T-helper 1 cell (primary cell): ENCODE measurements at places on chromosomes 11 and 22.

DNA sequence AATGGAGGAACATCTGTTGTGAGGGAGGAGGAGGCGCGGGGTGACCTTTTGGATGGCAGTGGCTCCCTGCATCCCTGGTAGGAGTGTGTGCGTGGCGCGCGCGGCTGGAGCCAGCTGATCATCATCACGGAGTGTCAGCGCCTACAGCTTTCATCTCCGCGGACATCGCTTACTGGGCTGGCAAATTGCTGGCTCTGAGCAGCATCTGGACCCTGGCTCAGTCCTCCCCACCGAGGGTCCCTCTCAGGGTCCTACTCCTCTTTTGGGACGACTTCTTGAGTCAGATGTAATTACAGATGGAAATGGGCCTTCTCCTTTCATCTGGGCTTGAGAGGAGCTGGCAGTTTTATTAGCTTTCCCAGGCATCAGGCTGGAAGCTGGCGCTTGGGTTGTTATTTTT lies 85.3 kb downstream of the CACNA1I start:
- no peak for DNase-seq

- DNase-seq = no peak
These were observed 75.7 kb upstream of the CCDC90B start for GRCh38 chr11:83361831-83362230.

DNA sequence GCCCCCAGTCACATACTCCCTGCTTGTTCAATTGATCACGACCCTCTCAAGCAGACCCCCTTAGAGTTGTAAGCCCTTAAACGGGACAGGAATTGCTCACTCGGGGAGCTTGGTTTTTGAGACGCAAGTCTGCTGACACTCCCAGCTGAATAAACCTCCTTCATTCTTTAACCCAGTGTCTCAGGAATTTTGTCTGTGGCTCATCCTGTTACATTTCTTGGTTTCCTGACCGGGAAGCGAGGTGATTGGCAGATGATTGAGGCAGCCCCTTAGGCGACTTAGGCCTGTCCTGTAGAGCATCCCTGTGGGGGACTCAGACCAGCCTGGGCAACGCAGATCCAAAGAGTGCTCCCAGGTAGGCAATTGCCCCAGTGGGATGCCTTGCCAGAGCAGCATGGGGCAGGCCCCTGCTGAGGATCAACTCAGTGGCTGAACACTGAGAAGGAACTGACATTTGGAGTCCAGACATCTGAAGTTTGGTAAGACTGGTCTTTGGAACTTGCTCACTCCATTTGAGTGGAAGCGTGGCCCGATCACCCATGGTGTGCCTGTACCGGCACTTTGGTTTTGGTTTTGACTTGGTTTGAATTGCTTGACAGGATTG lies 51.5 kb downstream of the NEU3 start:
- DNase-seq = no peak

DNA sequence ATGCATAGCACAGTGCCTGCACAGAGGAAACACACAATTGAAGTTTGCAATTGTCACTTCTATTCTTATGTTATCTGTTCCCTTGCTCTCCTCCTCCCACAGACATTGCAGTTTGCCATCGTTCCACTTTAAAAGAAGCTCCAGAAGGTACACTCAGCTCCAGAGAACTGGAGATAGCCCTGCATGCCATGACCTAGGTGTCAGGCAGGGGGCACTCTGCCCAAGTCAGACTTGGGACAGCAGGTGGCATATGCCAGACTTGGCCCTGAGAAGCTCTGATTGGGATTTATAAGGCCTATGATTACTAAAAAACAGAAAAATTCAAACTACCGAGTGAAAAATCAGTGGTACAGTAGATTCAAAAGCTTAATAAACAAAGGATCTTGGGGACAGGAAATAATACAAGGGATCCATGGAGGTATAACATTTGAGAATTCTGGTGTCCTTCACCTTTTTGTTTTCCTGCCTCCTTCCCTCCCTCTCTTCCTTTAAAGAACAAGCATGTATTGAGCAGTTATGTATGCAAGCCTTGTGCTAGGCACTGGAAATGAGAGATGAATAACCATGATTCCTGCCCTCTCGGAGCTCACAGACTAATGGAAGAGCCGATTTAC lies 40.0 kb downstream of the TENM4 start:
- DNase-seq = no peak

DNA sequence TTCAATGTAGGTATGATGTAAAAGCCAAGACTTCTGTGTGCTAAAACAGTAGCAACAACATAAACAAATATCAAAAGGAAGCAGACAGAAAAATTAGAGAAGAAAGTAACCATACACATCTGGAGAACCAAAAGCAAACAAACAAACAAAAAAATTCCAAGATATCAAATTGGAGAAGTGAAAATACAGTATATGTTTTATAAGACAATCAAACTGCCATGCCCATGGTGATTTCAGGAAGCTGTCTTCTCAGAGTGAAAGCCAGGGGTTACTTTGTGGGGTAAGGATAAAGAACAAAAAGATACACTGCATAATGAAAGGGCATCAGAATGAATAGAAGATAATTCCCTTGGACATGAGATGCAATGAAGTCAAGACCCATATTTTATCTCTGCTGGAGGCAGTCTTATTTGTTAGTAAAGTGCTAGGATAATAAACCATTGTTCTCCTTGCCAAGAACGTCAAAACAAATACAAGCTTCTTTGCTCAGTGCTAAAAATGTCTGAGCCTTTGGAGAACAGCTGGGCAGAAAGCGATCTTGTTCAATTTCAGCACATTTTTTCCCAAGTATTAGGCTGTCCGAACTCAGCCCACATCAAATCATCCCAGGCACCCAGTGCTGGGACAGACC lies 38.1 kb upstream of the LDLRAD3 start:
- DNase-seq = no peak

DNA sequence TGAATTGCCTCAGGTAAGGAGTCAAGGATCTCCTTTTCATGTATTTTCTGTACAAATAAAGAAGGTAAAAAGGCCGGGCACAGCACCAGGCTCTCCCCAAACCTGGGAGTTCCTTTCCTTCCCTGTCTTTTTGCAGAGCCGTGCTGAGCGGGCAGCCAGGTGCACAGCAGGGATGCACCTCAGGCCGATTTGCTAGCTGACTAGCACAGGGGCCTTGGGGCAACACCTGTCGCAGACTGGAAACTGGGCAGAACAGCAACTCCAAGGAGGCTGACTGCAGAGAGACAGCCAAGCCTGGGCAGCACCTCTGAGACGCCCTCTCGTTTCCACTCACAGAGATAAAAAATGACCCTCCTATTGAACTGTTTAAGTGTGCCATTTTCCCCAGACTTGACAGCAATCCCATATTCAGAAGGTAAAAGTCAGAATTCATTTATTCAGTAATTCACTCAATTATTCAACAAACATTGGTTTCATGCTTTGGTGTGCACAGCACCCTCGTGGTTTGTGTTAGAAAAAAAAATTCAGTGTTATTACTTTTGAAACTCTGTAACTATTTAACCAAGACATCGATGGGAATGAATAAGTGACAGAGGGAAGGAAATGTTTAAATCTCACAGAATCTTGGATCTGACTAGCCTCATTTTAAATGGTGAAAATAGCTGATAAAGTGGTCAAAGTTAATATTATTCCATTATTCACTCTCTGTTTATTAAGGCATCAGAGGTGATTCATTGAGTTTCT lies 120.9 kb downstream of the GALNT18 start:
- no peak for DNase-seq

DNA sequence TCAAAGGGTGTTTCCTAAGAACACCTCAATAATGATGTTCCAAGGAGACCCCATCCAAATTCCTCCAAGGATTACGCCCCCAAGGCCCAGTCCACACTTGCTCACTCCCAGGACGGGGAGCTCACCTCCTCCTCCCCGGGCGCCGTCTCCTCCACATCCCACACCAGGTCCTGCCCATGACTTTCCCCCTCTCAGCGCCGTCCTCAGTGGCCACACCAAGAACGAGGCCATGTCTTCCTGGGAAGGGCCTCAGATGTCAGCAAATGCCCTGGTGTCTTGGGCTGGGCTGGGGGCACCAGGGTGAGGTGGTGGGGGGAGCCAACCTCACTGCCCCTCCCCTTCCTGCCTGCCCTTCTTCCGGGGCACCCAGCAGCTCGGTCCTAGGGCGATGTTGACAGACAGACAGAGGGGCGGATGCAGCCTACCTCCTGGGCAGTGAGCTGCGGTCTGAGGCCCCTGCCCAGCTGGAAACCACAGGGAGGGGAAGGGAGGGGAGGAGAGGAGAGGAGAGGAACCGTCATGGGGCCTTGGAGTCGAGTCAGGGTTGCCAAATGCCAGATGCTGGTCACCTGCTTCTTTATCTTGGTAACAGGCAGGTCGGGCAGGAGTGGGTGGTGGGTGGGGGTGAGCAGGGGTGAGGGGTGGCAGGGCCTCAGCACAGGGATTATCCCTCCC lies at the start of the genes C11orf21 and TSPAN32:
Gene C11orf21, minus strand, starts transcription at position 288 of the 675 bp plus-strand sequence. Its CDS starts 110 bp downstream, at position 178.
Gene TSPAN32, plus strand, starts transcription at position 383 of the 675 bp plus-strand sequence. Its CDS starts 137 bp downstream, at position 520.
- DNase-seq = peak; percentile 86

GRCh38 chr11:41536021-41536568 lies 76.6 kb upstream of the LRRC4C start:
- DNase-seq = no peak

DNA sequence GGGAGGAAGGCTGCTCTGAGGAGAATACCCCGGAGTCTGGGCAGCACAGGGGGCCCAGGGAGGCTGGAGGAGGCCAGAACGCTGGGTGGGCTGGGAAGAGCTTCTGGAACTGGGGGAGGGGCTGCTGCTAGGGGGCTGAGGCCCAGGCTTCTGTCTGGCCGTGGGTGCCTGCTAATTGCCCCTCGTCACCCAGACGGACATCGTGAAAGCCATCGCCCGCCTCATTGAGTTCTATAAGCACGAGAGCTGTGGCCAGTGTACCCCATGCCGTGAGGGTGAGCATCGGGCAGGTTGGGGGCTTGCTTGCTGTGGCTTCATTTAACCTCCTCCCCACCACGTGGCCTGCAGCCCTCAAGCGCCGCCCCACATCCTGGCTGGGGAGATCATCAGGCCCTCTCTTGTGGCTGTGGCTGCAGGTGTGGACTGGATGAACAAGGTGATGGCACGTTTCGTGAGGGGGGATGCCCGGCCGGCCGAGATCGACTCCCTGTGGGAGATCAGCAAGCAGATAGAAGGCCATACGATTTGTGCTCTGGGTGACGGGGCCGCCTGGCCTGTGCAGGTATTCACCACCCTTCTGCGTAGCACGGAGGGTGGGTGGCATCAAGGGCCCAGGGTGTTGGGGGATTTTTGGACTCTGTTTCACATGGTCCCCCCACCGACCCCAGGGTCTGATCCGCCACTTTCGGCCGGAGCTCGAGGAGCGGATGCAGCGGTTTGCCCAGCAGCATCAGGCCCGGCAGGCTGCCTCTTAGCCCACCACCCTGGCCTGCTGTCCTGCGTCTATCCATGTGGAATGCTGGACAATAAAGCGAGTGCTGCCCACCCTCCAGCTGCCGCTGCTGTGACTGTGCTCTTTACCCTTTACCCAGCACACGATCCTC lies 5.2 kb downstream of the NDUFV1 start:
- no peak for DNase-seq

GRCh38 chr22:19105867-19106802 lies 16.1 kb downstream of the DGCR2 start:
- DNase-seq = peak; percentile 38

DNA sequence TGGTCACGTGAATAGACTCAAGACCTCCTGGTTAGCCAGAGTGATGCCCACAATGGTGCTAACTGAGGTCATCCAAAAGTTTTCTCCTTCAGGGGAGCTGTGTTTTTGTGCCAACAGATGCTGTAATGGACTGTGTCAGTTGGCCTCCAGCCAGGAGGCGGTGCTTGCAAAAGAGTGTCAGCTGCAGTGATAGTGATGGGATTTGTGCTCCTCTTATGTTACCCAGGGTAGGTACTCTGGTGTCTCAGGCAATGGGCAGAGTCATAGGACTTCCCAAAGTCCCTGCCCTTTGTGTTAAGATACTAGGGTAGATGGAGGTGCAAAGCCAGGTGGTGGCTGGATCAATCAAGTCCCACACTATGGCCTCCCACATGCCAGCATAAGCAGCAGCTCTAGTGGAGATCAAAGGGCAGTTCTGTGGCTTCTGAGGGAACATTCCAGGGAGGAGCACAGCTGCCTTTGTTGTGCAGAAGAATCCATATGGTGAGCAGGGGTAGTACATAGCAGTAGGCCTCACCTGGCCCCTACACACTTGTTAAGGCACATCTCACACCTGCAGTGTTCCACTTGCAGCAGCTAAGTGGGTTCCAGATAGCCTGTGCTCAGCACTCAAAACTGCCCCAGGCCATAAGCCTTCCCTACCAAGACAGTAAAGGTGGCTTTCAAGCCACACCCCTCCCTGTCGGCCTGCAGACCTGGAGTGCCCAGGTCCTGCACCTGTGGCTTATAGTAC lies 9.4 kb upstream of the FANCF start:
- no peak for DNase-seq

DNA sequence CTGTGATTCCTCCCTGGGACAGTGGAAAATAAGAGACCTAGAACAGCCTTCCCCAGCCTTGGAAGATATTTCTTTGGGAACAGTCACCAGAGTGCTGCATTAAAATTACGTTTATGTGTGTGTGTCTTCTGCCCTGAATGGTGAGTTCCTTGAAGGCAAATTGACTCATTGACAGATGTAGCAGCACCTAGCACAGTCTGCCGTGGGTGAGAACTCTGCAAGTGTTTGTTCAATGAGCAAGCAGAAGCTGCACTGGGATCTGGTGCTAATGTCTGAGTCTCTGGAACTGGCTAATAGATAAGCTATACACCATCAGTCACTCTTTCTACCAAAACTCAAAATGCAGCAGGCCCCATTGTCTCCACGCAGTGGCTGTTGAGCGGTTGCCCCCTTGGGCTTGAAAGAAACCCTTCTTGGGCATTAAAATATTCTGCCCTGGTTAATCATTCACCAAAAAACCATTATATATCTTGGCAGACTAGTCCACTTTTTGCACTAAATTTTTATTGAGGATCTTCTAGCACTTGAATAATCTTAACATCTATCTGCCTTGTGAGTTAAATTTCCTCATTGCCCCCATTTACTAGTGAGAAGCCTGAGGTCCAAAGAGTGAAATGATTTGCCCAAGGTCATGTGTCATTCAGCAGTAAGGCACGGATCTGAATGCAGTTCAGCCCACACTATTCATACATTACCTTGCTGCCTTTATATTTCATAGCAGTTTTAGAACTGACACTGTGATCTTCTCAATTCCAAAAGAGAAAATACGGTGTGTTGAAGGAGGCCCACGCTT lies 87.8 kb upstream of the GALNT18 start:
- DNase-seq = no peak
